ENCODE measurements at places on chromosomes 2 and 18.
A peak's percentile ranks its signal among the peaks of the same experiment; 100 is the strongest.

DNA sequence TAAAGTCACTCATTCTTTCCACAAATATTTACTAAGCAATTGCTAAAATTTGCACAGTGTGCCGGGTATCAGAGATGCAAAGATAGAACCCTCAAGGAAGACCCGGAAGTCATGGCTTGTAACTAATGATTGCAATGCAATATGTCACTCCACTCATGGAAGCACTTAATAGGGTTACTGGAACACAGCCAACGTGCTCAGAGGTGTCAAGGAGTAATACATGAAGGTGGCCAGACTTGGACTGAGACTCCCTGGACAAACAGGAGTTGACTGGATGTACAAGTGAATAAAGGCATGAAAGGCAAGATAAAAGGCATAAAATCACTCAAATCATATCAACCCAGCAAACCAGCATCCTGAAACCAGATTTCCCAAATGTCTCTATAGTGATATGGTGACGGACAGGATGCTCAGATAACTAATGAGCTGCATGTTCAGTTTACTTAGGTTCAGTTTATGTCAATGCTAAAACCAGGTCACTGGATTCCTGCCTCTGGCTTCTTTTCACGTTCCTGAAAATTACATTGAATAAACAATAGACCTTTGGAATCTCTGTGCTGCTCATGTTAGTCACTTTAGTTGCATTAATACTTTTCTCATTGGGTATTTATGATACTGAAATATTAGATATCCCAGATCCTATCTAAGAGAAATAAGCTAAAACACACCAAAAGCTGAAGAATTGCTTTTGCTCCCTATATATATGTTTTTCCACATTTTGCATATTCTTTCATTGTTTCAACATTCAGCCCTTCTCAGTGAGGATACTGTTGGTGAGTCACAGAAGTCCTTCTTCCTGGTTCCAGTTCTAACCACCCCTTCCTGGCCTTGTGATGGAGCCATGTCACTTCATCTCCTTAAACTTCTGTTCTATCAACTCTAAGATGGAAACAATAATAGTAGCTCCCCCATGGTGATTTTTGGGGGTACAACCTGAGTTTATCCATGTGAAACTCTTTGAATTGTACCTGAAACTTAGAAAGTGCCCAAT is 688.9 kb upstream of the ID2 start:
- ATAC-seq = no peak

- peak; percentile 72 for ATAC-seq
Measured at GRCh38 chr2:198127627-198128026, 323.2 kb downstream of the PLCL1 start.

- ATAC-seq = no peak
Measured at GRCh38 chr18:23716516-23716915, 27.3 kb downstream of the LAMA3 start.

DNA sequence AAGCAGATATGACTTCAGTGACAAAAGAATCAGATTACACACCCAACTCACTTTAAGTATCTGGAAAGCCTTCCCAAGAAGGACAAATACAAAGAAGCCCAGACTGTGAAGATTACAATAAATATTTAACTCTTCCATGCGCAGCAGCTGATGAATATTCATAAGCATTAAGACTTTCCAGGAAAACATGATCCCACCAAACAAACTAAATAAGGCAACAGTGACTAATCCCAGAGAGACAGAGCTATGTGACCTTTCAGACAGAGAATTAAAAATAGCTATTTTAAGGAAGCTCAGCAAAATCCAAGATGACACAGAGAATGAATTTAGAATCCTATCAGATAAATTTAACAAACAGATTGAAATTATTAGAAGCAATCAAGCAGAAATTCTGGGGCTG is 108.2 kb upstream of the UBE2E3 start:
- ATAC-seq = no peak

GRCh38 chr2:14572633-14573032 is 59.9 kb upstream of the LRATD1 start:
- no peak for ATAC-seq

DNA sequence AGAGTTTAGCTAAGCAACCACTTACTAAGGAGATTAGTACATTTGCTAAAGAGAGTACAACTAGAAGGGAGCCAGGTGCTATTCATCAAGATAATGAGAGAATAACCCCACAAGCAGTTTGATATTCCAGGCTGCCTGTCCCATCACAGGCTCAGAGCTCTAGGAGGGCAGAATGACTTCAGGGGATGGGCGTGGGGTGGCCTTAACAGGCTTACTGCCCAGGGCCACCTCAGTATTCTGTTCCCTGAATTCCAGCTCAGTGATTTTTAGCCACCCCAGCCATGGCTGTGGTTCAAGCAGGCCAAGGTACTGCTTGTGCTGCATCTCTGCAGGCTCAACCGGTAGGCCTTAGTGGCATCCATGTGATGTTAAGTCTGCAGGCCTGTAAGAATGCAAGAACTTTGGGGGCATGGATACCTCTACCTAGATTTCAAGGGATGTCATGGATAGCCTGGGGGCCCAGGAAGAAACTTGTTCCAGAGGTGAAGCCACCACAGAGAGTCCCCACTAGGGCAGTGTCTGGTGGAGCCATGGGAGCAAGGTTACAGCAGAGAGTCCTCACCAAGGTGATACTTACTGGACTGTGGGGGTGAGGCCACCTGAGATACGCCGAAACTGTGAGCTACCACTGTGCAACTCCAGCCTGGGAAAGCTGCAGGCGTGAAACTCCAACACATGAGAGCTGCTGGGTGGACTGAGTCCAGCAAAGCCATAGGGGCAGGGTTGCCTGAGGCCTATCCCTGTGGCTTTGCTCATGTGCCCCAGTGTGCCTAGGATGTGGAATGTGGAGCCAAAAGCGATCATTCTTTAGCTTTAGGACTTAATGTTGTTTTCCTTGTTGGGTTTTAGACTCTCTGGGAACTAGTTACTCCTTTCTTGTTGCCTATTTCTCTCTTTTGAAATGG is 107.7 kb downstream of the EHBP1 start:
- ATAC-seq = no peak

Data from activated CD4-positive, CD25-positive, alpha-beta regulatory T cell treated with anti-CD3 and anti-CD28 coated beads, Interleukin-2, amount 50 U/mL, for 24 hours (primary cell).